ENCODE measurements at places on chromosomes 4 and X.

DNA sequence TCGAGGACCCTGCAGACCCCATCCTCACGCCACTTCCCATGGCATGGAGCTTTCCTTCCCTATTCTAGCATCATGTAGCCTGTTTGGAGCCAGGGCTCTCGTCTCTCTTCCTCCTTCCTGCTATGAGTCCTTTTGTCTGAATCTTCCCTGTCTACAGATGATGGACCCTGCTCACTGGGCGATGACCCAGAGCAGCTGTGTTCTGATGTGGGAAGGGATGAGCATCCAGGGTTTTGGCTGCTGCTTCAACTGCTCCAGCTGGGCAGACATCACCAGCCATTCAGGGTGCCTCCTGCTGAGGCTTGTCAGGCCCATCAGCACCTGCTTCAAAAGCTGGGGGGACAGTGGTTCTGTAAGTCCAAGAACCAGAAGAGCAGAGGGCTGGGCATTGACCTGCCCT lies 3.2 kb upstream of the CCKAR start:
- no peak for DNase-seq

DNA sequence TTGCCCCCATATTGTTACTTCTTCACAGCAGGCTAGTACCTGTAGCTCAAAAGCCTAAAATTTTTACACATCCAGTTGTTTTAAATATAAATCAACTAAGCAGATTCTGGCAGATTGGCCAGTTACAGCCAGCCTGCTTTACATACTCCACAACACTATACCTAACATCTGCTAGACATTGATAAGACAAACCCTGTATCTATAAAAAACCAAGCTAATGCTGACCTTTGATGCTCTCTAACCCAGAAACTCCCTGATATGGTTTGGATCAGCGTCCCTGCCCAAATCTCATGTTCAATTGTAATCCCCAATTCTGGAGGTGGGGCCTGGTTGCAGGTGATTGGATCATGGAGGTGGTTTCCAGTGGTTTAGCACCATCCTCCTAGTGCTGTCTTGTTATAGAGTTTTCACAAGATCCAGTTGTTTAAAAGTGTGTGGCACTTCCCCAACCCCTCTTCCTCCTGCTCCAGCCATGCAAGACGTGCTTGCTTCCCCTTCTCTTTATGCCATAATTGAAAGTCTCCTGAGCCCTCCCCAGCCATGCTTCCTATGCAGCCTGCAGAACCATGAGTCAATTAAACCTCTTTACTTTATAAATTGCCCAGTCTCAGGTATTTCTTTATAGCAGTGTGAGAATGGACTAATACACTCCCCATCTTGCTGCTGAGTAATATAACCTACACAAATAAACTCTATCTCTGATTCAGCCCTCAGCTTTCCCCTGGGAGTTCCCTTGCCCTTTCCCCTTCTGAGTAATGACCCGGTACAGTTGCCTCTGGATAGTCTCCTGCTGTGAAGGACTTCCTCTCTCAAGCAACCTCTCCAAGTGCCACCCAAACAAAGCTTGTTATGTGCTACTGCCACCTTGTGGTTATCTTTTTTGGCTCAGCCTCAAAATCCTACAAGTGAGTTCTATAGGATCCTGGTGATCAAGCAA lies 39.6 kb downstream of the ZCCHC13 start:
- peak; percentile 92 for DNase-seq

DNA sequence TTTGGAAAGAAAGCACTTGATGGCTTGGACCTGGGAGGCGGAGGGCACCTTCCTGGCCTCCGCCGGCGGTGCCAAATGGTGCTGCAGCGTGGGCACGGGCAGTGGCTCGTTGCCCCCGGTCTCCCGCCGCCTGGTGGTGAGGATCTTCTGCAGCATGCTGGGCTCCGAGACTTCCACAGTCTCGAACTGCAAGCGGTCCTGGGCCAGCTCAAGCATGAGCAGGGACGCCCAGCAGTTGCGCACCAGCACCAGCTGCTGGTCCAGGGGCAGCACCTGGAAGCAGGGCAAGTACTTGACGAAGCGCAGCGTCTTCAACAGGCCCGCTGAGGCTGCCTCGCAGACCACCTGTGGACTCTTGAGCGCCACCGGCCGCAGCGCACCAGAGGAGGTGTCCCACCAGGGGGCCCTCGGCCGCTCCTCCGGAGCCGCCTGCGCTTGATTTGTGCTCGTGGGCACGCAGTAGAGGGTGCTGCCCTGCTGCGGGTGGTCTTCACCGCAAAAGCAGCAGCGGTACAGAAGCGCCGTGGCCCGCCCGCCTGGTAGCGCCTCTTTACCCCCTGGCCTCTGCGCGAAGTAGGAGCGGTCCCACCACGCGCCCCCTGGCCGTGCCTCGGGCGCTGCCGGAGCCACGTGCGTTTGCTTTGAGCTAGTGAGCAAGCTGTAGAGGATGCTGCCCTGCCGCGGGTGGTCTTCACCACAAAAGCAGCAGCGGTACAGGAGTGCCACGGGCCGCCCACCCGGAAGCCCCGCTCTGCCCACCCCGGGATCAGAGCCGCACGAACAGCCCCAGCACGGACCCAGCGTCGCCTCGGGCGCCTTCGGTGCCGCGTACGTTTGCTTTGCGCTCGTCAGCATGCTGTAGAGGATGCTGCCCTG lies 689 bp downstream of the NR0B1 start:
- DNase-seq = no peak

DNA sequence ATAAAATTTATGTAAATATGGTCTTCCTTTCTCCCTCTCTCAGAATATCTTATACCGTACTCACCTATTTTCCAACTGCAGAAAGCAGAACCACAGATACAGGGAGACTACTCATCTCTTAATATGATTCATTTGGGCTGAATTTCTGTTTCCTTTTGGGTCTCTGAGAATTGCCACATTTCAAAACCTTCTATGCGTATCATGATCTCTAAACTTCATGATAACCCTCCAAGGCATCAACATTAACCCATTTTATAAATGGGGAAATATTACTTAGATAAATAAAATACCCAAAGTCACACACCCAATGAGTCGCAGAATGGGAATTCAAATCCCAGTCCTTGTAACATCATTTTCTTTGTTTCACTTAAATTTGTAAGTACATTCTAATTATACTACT lies 16.6 kb upstream of the PRDM8 start:
- DNase-seq = no peak

- peak; percentile 38 for DNase-seq
These were observed 156.0 kb downstream of the DCLK2 start for GRCh38 chr4:150234246-150234645.

- DNase-seq = no peak
These were observed 175.6 kb upstream of the ARX start for GRCh38 chrX:25191403-25191802.

Measured in amniotic epithelial cell (primary cell).